Stimulated activated CD8-positive, alpha-beta memory T cell treated with anti-CD3 and anti-CD28 coated beads, Interleukin-4, amount 100 ng/mL, for 1 hour (primary cell): ENCODE measurements at places on chromosomes 3 and 15.

- no peak for DNase-seq
These were observed 275.9 kb downstream of the ZIC4 start for GRCh38 chr3:147130461-147130860.

- no peak for DNase-seq
These were observed 149.7 kb upstream of the NPHP3 start for GRCh38 chr3:132871956-132872355.

GRCh38 chr3:43286841-43287499, 630 bp downstream of the SNRK start:
- no peak for DNase-seq

DNA sequence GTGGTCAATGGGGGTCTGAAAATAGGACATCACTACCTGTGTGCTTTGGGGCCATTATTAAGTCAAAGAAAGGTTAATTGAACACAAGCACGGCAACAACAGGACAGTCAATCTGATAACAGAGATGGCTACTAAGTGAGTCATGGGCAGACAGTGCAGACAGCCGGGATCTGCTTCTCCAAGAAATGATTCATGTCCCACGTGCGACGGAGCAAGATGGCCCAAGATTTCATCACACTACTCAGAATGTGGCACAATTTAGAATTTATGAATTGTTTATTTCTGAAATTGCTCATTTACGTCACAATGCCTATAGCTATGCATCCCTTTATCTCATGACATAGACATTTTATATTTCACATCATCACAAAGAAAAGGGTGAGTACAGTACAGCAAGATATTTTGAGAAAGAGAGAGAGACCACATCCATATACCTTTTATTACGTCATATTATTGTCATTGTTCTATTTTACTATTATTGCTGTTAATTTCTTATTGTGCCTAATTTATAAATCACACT, 770.6 kb upstream of the NR2F2 start:
- no peak for DNase-seq

GRCh38 chr15:85615930-85616329, 178.8 kb downstream of the KLHL25 start:
- no peak for DNase-seq

DNA sequence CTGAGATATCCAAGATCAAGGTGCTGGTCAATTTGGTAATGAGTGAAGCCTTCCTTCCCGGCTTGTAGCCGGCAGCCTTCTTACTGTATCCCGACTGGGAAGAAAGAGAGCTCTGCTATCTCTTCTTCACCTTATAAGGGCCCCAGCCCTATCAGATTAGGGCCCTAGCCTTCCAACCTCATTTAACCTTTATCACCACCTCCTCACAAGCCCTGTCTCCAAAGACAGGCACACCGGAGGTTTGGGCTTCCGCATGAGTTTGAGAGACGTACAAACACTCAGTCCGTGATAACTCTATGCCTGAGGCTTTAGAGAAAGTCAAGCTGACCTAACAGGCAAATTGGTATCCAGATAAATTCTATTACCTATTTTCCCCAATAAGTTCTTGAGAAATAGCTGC, 243.9 kb downstream of the OPA1 start:
- DNase-seq = no peak

DNA sequence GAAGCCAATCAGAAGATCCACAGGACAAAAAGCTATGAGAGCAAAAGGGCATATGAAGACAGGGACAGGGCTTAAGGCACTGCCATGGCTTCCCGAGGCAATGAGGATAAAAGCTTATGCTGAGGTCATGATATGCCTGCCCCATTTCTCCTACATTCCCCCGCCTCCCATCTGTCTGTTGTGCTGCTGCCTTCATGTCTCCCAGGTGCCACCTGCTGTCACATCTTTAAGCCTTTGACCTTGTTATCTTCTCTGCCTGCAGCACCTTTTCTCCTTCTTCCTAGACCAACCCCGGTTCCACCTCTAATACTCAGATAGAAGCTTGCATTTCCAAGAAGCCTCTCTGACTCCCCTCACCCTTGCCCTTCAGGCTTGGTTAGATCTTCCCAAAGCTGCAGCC, 213.8 kb downstream of the ARRDC4 start:
- DNase-seq = no peak

- no peak for DNase-seq
These were observed at the start of gene LAMB2 for GRCh38 chr3:49132437-49133225. Gene LAMB2 (minus strand): TSS chr3:49133050. CDS start chr3:49132867, 183 bp downstream.

- no peak for DNase-seq
These were observed 300.3 kb downstream of the FEZF2 start for GRCh38 chr3:62073038-62073437.

DNA sequence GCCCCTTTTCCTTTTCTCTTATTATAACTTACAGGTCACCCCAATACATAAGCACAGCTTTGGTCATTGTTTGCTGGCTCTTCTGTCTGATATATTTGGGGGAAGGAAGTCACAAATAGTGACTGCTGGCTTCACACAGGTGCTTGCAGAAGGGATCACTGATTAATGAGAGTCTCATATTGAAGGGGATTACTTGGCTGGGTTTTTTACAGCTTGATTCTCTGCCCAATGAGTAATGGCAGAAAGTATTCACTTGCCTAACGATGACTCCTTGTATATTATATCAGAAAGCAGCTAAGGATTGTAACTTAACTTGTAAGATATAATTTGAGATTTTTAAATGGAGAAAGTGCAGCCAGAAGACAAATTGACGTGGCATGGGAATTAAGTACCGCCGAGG, 119.3 kb upstream of the PFN2 start:
- no peak for DNase-seq

DNA sequence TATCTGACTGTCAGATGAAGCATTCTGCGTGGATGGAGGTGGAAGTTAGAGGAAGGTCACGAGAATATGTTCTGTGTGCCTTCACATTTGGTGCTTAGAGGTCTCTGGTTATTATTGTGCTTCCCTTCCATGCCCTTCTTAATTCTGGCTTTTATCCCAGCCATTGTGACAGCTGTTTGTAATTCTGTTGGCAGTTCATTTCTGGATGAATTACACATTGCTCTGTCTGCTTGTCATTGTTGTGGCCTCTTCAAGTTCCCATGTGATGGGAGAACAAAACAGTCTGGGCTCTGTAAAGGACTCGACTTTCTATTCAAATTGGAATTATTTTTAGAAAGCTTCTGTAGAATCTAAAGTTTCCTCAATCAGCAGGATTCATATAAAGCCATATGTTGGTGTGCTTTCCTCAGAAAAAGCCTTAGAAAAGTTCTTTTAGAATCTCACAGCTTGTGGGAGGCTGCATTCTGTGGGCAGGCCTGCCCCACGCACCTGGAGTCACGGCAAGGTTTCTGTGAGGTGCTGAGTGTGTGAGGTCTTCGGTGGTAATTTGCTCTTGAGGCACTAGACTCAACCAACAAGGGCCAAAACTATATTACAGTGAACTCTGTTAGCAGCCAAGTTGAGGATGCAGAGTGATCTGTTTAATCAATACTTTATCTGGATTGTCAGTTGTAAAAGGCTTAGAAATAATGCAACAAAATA, 397.4 kb upstream of the AZI2 start:
- no peak for DNase-seq

DNA sequence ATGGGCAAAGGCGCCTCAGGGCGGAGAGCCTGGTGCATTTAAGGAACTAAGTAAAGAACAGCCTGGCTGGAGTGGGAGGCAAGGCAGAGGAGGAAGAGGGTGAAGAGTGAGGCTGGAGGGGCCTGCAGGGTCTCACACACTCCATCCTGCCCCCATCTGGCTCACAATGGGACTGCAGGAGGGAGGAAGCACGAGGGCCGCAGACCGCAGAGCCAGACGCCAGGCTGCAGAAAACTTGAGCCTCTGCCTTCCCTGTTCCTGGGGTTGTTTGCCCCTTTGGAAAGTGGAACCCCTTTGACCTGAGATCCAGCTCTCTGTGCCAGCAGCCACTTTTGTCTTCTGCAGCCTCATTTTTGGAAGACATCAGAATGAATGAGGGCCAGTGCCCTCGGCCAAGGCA, 138.0 kb downstream of the SRGAP3 start:
- DNase-seq = no peak

DNA sequence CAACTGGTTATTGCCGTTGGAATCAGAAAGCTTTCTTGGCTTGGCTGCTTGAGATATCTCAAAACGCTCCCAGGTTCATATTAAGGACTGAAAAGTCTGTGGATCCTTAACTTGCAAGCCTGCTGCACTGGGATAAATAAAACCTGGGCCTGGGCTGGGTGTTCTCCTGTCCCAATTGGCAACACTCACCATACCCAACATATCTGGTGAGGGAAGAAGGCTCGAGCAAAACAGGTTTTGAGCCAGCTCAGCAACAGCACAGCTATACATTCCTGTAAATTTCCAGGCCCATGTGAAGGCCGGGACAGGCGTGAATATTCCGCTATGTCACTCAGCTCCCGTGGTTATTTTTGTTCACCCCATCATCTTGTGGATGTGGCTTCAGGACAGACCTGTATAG, 169.0 kb upstream of the BCL6 start:
- no peak for DNase-seq

DNA sequence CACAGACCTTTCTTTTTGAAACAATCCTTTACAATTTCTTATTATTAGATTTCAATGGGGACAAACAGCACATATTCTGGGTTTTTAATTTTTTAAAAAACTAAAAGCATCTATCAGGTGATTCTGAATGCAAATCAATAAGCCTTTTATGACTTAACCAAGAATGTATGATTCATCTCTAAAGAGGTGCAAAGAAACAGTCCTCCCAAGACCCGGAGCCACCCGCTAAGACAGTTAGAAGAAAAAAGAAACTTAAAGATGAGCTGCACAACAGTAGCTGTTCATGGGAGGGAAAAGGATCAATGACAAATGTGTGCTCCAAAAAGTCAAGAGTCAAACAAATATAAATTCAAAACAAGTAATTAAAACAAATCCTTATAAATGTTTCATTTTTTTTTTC, 319.5 kb downstream of the THSD4 start:
- no peak for DNase-seq

DNA sequence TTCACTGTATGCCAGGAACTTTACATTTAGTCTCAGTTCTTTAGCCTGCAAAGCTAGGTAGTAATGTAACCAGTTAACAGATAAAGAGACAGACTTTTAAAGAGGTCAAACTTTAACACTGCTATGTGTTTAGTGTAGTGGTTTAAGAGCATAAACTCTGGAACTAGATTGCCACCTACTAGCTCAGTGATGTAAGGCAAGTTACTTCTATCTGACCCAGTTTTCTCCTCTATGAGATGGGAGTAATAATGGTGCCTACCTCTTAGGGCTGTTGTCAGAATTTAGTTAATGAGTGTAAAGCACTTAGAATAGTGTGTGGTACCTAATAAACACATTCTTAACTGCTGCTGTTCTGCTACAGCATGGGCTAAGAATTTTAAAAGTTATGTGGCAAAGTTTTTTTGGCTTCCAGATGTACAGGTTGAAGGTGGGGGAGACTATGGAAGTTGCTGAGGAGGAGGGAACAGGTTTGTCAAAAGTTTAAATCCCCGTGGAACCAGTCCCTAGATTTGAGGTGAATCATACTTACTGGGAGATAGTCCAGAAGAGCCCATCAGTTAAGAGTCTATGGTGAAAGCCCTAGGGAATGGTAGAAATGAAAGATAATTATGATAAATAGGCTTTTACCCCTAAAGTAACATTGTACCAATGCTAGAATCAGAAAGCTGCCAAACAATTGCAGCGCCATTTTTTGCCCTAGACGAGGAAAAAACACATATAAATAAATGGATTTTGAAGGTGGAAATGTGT, 13.9 kb downstream of the TSC22D2 start:
- DNase-seq = no peak

DNA sequence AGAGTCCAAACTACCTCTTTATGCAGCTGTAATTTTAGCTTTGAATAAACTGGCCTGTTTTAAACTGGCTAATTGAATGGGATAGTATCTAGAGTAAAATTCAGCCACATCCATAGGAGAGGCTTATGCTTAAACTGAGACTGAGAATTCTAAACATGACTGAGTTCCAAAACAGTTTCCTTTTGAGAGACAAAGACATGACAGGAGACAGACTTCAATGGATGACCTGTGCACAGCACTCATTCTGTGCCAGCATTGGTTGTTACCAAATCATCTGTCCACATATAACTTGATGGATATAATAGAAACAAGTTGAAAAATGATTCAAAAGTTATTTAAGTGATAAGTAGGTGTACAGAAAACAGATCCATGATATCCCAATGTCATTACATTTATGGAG, 20.9 kb downstream of the IL12A start:
- DNase-seq = no peak

DNA sequence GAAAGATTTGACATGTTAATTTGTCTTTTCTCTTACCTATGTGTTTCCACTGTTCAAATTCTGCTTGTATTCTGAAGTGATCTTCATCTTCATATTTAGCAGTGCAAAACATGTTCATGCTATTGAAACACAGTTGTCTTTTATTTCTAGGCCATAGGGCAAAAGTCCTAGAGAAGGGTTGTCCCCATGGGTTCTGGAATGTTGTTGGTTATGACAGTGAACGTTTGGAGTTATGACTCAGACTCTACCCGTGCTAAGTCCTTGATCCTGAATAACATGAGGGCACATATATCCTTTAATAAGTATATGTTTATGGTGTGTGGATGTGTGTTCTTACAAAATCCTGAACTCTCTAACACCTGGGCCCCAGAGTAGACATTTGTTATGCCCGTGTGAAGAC, 23.0 kb upstream of the ARPP21 start:
- no peak for DNase-seq

DNA sequence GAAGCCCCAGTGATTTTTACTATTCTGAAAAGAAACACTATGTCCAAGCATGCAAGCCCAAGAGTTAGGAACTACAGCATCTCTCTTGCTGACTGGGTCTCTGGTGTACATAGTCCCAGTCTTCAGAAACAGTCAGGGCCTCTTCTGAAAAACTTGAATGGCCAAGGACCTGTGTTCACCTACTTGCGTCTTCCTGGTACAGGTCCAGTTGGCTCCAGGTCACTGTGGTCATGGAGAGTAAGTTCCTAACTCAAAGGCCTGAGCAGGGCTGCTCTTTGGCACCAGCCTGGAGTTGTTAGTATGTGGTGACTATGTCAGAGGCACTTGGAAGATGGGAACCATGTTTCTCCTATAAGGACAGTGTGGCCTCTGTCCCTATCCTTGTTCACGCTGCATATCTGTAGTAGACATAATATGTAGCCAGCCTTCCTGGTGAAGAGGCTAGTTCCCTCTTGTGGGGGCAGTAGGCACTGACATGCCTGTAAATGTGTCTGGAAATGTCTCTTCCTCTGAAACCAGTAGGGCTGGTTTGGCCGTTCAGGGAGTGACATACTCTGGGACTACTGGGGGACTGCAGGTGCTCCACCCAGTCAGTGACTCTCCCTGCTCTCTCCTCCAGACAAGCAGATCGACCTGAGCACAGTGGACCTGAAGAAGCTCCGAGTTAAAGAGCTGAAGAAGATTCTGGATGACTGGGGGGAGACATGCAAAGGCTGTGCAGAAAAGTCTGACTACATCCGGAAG, 2.6 kb upstream of the RBM15B start:
- DNase-seq = no peak

- DNase-seq = no peak
These were observed 252.7 kb downstream of the ROBO1 start for GRCh38 chr3:79515072-79515471.
